ENCODE measurements at places on chromosomes 12 and 14. TPM values are rescaled to one million over a fixed set of nuclear protein-coding genes. Genes with fewer than 3 reads are reported as not detected.

GRCh38 chr14:51294951-51295525, 55.0 kb downstream of the TMX1 start:
- no peak for DNase-seq

DNA sequence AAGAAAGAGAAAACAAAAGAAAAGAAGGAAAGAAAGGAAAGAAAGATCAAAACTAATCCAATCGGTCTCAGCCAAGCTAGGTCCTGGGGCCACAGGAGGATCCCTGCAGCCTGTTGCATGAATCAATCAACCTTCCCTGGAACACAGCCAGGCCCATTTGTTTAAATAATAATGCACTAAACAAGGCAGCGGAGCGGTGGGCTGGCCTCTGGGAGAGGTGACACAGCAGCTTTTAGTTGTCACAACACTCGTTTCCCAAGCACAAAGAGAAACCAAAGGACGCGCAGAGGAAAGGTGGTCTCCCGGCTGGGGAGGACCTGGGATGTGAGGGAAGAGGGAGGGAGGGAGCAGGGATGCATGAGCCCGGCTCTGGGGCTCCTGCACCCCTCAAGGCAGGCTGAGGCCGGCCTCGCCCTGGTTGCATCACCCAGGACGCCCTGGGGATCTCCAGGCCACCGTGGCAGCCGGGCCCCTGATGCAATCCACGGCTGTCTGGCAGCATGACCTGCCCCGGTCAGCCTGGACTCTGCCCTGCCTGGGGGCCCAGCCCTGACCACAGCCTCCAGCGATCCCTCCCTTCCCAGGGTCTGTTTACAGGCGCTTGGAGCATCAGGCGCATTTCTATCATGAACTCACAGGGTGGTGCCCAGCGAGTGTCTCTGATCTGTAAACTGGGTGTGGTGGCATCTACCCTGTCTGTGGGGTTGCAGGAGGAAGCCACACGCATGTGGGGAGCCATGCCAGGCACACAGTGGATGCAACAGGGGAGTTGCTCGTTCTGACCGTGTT, 32.5 kb downstream of the MMP17 start:
- peak; percentile 95 for DNase-seq

GRCh38 chr12:114685869-114686268, 1.9 kb upstream of the TBX3 start:
- DNase-seq = no peak

- DNase-seq = no peak
These were observed 6.9 kb upstream of the SVOP start for GRCh38 chr12:109027767-109028166.

GRCh38 chr12:124967016-124967739, 21.8 kb downstream of the DHX37 start:
- no peak for DNase-seq

DNA sequence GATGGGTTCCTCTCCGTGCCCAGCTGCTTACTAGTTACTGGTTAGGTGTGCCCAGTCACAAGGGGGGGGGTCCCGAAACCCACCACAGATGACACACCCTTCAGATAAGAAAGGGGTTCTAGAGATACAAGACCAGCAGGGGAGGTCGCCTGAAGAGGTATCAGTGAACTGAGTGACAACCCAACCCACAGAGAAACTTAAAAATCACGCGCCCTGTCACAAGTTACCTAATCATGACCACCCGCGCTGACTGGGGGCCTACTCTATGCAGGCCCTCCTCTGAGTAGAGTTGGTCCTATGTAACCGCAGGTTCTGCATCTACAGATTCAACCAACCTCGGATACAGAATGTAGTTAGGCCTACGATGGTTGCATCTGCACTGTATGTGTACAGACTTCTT, 210.3 kb upstream of the SFSWAP start:
- DNase-seq = no peak

GRCh38 chr14:106683631-106684030, 1157.2 kb downstream of the TMEM121 start:
- no peak for DNase-seq

DNA sequence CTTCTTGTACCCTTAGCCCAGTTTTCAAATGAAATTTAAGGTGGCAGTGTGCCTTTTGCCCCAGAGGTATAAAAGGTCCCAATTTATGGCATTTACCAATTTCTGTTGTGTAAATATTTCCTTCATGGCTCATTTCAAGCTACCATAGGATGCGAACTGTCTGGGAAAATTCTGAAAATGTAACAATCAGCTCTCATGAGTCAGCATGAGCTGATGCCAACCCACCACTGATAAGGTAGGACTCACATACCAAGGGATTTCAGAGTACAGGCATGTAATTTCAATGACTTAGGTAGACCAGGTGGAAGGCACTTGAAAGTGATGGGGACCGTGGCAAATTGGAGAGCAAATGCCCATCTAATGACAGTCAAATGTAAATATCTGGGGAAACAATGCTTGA, 169.5 kb downstream of the TTC8 start:
- no peak for DNase-seq

DNA sequence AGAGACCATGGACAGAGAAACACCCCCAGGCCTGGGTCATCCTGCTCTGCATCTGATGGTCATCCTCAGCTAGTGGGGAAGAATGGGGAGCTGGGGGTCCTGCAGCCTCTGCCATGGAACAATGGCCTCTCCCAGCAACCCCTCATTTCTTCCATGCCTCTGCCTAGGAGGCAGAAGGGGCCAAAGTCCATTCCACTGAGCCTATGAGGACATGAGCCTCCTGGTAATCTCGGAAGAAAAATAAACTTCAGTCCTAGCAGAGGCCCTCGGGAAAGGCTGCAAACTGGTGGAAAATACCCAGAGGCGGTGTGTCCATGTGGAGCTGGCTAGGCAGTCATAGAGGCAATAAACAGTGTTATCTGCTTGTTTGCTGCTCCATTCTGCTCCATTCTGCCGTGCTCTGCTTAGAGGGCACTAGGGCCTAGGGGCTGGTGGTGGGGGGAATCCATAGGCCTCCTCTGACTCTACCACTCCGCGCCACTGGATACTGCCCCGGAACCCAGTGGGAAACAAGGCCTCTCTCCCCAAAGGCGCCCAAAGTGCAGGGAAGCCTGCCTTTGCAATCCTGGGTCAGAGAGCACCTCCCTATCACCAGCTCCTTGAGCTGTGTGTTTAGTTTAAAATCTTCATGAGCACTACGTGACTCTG, 4.5 kb downstream of the PGF start:
- DNase-seq = no peak

DNA sequence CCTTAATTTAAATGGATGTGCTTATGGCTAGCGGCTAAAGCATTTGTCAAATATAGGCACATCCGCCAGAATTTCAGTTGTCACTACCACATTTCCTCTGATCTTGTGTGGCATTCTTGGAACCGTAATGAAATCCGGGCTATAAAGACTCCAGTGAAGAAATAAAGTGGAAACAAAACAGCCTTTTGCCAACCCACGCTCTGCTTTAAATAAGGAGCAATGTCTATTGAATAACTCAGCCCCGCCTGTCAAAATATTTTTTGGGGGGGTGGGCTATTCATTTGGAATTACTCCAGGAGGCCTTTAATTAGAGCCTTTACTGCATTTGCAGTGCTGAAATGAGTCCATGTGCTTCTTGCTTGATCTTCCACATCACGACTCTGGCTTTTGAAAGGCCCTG, 179.6 kb upstream of the RPH3A start:
- no peak for DNase-seq

DNA sequence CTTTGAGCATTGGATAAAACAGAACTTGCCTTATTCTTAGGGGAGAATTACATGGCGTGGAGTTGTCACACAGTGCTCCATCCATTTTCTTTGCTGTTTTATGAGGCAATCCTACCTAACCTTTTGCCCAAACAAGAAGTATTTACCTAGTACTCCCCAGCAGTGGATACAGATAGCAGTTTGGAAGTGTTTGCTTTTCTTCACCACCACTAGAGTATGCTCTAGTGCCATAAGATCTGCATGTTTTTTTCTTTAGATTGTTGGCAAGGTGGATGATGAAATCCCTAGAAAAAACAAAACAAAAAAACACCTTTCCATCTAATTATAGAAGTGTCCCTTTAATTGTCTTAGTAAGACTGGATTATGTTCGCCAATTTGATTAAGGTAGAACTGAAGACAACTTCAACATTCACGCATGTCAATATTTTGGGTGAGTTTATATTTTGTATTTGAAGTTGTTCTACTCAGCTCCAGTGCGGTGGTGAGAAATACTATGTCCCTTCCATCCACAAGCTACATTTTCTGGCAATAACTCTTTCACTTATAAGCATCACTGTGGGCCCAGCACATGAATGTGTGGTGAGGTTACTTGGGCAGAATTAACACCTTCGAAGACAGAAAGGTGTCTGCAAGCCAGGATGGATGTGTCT, 23.6 kb upstream of the TMEM260 start:
- DNase-seq = peak; percentile 71

The SCYL2 gene
- 31.0 TPM for total RNA-seq

The ERGIC2 gene
- total RNA-seq = 95.5 TPM

The PPP4R3A gene
- 14.8 TPM for total RNA-seq

The SERPINA12 gene
- total RNA-seq = not detected

The PPM1H gene
- 13.5 TPM for total RNA-seq

The LRP1-AS gene
- total RNA-seq = not detected

The NTS gene
- not detected for total RNA-seq

The ARL6IP4 gene
- 191 TPM for total RNA-seq

The HOXC6 gene
- 5.7 TPM for total RNA-seq

The FGD4 gene
- 28.3 TPM for total RNA-seq
